ENCODE measurements at places on chromosomes 16 and 17.

GRCh38 chr17:65627891-65628643 is 66.6 kb upstream of the AXIN2 start:
- DNase-seq = no peak

DNA sequence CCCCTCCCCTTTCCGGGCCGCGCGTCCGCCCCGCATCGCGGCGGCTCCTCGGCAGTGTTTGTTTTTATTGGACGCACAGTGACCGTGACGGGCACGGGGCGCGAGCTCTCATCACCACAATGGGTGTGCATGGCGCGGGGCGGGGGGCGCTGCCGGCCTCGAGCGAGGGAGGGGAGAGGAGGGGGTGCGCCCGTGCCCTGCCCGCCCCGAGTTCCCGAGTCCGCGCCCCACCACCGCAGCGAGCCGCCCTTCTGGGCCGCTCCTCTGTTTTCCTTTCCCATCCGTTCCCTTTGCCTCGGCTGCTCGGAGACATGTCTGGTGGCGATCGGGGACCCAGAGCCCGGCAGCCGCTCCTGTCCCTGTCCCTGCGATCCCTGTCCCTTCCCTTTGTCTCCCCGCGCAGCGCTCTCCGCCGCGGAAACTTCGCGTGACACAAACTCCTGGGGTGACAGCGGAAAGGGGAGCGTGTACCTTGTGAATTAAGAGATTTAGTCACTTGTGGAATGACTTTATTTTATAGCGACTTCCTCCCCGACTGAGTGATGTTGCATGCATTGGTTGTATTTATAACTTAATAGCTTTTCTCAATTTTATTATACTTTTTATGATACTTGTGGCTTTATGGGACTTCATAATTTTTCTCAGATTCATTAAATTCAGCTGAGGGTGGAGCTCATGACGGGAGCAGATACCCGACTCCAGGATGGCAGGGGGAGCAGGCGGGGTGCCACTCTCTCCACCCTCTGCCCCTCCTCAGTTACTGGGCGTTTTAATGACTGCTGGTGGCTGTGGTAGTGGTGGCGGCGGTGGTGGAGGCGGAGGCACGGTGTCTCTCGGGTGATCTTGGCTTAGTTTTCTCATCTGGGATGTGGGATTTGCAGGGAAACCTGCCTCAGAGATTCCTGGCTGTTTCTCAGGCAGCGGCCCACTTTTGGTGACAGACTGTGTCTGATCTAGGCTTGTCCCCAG is 40.8 kb downstream of the MRM1 start:
- no peak for DNase-seq

GRCh38 chr17:63966646-63967264 is 6.0 kb downstream of the SCN4A start:
- no peak for DNase-seq

GRCh38 chr17:79519601-79520000 is 91.2 kb downstream of the RBFOX3 start:
- no peak for DNase-seq

DNA sequence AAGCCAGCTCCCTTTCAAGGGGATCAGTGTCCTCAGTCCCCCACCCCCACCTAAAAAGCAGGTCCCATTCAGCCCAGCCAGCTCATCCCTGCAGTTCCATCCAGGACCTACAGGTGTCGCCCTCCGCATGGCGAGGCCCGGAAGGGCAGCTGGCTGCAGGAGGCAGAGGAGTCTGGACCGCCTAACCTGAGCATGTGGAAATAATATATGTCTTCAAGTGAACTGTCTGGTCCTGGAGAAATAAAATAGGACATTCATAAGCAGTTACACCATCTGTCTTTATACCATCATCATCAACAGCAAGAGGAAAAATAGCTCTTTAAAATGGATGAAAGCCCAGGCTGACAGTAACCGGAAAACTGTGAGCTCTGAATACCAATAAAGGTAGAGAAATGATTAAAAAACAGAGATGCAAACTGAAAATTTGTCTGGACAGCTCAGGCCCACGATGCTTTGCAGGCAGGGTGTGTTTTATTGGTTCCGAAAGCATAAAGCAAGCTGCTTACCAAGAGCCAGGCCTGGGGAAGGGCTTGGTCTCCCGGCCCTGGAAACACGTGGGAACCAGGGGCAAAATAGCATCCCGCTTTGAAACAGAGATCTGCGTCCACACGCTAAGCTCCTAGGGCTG is 215.2 kb downstream of the ZFHX3 start:
- peak; percentile 83 for DNase-seq

DNA sequence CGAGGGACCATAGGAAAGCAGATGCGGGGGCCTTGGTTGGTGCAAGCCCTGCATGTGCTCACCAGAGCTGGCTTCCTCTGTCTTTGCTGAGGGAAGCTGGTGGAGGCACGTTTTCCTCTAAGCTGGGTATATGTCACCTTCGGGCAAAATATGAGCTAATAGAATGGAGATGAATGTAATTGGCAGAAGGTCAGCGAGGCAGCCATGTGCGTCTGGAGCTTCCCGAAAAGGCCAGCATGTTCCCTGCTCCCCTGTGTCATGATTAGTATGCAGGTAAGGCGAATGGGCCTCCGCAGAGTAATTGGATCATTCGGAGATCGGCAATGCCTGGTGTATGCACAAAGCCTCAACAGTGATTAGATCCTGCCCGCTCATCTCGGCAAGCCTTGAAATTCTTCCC is 806.2 kb upstream of the EEF2KMT start:
- DNase-seq = no peak

DNA sequence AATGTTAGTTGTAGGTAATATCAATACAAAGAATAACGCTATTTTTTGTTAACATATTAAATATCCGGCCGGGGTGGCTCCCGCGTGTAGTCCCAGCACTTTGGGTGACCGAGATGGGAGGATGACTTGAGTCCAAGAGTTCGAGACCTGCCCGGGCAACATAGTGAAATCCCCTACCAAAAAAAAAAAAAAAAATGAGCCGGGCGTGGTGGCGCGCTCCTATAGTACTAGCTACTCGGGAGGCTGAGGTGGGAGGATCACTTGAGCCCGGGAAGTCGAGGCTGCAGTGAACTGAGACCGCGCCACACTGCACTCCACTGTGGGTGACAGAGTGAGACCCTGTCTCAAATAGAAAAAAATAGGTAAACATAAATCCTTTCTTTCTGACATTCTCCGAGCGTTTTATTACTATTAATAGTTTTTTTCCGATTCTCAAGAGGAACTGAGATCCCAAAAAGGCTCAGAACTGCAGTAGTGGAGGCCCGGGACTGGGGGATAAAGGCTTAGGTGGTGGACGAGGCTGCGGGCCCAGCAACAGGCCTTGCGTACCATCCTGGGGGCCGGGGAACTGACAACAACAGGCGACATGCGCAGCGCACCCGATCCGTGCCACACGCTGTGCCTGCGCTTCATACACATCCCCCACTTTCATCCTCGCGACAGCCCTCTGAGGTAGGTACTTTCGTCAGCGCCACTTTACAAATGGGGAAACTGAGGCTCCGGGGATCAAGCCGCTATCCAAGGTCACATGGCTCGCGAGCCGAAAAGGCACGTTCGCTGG is 919 bp downstream of the N4BP1 start:
- no peak for DNase-seq

DNA sequence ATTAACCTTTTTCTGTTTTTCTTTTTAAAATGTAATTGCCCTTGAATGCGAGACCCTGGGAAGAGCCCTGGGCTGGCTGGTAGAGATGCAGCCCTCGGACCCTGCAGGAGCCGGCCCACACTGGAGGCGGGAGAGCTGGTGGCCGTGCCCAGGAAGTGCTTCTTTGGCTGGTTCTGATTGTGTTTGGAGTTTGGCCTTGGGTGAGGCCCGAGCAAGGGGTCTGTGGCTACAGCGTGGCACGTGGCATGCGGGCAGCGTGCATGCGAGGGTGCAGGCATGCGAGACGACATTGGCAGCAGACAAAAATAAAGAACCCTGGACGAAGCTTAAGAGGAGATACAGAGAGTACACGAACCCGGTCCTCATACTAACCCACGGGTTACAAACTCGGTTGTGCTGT is 49.7 kb downstream of the PRMT7 start:
- no peak for DNase-seq

DNA sequence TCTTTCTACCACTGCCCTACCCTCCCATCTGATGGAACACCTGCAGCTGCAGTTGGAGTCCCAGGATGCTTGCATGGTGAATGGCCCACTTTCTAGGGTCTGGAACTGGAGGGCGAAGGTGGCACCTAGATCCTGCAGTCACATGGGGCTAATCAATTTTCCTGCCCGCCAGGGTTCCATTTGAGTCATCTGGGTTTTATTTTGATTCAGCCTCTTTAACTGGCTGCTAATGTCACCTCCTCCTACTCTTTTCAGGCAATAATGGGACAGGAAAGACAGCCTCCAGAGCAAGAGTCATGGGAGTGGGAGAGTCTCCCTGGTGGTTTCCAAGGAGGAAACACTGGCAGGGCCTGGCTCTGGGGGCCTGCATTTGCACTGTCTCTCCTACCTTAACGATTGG is 3.8 kb upstream of the TBKBP1 start:
- no peak for DNase-seq

GRCh38 chr16:4925293-4925607 is 11.7 kb downstream of the PPL start:
- no peak for DNase-seq

DNA sequence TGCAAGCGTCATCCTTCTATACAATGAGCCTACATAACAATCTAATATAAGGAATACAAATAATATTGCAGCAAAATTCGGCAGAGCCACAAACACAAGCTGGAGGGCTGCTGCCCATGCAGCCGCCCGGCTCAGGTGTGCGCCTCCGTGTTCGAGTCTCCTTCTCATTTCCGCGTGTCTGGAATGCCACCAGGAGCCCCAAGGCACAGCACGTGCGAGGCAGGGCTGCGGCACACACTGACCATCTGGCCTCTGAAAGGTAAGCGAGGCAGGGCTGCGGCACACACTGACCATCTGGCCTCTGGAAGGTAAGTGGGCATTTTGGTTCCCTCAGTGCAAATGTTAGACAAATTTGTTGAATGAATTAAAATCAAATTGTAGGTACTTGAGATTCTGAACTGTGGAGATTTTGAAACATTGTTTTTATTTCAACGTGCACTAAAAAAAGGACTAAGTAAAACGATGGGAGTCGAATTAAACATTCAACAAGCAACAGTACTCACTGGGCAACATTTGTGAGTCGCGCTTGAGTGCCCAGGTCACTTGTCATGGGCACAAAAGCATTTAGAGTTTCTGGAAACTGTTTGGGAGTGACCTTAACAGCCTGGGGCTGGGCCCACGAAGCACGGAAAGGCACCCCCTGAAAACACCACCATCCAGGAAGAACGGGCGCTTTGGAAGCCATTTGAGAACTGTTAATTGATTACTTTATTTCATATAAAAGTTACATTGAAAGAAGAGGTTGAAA is 37.4 kb downstream of the ZDHHC7 start:
- no peak for DNase-seq

GRCh38 chr17:73334771-73335513 is 23.1 kb upstream of the CDC42EP4 start:
- DNase-seq = no peak

- DNase-seq = no peak
These were observed 190.7 kb downstream of the AXIN2 start for GRCh38 chr17:65370669-65371131.

DNA sequence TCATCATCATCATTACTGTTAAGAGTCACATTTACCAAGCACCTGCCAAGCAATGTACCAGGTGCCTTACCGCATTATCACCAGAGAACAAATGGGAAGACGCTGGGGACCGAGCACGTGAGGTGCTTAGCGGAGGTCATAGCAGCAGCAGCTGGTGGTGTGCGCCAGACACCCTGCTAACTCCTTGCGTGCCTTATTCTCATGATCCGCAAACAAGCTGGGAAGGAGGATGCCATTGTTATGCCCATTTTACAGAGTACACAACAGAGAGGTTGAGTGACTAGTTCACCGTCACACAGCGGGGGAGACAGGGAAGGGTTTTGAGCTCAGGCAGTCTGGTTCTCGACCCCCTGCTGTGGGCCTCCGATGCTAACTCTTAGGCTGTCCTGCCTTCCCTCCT is 7.3 kb downstream of the ATP2A3 start:
- no peak for DNase-seq

GRCh38 chr17:35141681-35142466 is at the start of gene NLE1:
NLE1 (minus strand) TSS chr17:35142303; CDS start chr17:35142275, 28 bp downstream.
- peak; percentile 96 for DNase-seq

- no peak for DNase-seq
These were observed 194.9 kb upstream of the RBFOX1 start for GRCh38 chr16:7137560-7138330.

DNA sequence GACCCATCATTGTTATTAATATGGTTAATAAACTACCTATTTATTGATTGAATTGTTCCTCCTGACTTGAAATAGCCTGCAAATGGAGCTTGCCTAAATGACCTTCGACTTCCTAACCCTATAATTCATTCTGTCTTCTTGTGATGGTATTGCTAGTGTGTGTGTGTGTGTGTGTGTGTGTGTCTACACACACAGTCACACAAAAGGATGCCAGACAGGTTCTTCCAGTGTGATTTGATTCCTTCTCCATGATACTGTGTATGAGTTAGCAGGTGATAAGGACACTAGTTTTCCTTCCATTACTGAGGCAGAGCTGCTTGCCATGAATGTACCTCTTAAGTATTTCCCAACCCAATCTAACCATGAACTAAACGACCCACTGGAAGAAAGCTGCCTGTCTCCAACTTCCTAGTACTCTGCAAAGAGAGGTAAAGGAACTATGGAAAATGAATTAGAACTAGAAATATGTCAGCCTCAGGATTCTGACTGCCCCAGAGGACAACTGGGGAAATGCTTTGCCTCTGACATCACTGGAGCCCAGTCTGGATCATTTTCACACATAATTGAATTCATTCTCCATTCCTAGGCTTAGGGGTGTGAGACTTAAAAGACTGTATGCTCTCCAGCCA is 3.5 kb upstream of the CDC6 start:
- DNase-seq = no peak

Measured in memory B cell (primary cell).